GM20000 (cell line): ENCODE measurements at places on chromosomes 7 and 10.
A peak's percentile ranks its signal among the peaks of the same experiment; 100 is the strongest.

DNA sequence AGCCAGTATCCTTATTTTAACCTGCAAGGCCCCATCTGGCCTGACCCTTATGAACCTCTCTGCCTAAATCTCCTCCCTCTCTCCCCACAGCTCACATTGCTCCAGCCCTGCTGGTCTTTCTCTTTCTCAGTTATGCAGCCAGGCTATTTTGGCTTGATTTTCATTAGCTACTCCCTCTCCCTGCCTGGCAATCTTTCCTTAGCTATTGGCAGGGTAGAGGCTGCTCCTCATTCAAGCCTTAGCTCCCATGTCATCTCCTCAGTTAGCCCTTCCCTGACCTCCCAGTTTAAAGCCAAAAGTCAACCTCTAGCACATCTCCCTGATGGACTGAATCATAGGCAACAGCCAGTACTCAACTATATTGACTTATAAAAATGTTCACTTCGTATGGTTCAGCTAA, 214.4 kb upstream of the CELF2 start:
- DNase-seq: no peak

DNA sequence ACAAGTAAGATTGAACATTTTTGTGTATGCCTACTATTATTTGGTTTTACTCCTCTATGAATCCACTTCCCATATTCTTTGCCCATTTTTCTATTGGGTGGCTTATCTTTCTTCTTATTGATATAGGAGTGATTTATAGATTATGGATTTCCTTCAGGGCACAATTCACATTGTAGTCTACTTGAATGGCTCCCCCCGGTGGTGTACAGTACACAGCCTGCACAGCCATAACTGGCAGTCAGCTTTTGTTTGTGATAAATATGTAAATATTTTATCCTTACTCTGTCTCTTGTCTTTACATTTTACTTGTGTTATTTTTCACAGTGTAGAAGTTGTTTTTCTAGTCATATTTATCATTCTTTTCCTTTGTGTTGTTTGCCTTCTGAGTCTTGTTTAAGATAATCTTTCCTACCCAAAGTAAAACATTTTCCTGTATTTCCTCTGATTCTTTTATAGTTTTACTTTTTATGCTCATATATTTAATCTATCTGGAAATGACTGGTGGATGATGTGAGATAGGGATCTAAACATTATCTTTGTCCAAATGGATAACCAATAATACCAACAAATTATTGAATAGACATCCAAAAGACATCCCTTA, 23.9 kb upstream of the CALD1 start:
- DNase-seq: no peak

GRCh38 chr7:95925236-95925635, 152.9 kb downstream of the DYNC1I1 start:
- no peak for DNase-seq

- no peak for DNase-seq
These were observed 234.5 kb downstream of the AHR start for GRCh38 chr7:17532861-17533404.

- no peak for DNase-seq
These were observed 1140.9 kb downstream of the XPNPEP1 start for GRCh38 chr10:108782411-108782810.

DNA sequence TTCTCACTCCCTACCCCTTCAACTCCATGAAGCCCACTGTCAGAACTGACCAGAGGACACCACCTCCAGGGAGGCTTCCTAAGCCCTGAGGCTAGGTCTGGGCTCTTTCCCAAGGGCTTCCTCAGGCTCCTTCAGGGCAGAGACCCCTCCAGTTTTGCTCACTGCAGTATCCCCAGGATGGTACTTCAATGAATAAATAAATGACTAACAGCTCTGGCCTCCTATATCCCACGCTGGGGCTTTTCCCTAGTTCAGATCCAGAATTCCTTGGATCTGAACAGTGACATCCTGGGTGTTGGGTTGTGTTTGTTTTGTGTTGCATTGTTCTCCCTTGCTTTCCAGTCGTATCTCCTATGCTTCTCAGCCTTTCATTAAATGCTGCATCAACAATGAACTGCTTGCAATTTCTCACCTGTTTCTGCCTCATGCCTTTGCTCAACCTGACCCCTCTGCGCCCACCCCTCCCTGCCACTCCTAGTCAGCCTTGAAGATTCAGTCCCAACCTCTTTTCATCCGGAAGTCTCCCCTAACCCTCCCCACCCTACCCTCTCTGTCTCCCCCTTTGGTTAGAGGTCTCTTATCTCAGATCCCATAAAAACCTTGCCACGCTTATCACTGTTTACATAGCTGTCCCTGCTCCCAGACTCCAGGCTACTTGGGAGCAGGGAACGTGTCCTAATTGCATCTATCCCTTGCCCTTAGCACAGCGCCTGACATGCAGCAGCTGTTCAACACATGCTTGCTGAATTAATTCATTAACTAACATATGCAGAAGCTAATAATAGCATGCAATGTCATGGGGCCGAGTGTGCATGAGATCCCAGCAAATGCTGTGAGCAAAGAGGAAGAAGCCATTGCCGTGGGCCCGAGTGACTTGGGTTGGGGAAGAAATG, 41.7 kb downstream of the PPP1R3C start:
- no peak for DNase-seq

DNA sequence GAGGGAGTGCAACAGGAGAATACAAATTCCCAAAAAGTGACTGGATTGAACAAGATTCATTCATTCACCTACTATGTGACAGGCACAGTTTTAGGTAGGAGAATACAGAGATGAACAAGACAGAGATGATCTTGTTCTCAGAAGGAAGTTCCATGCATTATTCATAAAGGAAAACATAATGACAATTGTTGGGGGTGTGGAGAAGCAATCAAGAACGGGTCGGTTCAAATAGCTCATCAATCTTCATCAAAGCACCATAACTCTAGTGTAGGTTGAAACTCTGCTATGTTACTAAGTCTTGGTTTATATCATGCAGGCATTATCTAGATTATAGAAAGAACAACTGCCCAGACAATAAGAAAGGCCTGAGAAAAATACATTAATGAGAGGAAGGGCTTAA, 243.7 kb downstream of the DGKI start:
- DNase-seq: no peak

DNA sequence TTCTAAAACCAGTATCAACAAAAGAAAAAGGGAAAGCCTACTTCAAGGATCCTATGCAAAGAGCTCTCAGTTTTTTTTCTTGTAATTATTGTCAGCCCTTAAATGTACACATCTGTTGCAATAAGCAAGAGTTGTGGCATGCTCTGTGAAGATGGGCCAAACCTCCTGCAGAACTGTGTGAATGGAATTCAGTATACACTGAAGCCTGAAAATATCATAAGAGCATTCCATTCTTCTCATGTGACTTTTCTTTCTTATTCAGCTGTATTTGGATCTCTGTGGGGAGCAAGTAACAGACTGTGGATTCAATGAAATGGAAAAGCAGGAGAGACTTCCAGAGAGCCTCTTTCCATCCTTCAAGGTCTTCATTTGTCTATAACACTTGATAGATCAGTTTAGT, 130.7 kb downstream of the SAMD9 start:
- DNase-seq: no peak

DNA sequence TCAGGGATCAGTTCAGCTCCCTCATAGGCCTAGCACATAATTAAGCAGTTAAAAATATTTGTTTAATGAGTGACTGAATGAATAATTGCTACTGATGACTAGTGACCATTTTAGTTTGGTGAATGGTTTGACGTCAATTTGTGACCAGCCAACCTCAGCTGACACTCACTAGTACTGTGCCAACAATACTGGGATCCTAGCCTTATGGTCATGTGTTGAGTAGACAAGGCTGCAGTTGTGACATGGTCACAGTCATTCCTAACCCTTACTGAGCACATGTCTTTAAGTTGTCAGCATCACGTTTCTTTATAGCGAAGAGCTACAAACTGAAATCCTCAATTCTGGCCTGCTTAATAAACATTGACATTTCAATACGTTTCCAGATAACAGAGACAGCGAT, 86.9 kb upstream of the SLC26A5 start:
- no peak for DNase-seq

GRCh38 chr7:149872419-149873073, 1.2 kb upstream of the ATP6V0E2 start:
- peak; percentile 74 for DNase-seq

GRCh38 chr10:29584436-29584835, 50.3 kb downstream of the SVIL start:
- no peak for DNase-seq

GRCh38 chr10:123781956-123782500, 109.6 kb downstream of the CPXM2 start:
- no peak for DNase-seq

DNA sequence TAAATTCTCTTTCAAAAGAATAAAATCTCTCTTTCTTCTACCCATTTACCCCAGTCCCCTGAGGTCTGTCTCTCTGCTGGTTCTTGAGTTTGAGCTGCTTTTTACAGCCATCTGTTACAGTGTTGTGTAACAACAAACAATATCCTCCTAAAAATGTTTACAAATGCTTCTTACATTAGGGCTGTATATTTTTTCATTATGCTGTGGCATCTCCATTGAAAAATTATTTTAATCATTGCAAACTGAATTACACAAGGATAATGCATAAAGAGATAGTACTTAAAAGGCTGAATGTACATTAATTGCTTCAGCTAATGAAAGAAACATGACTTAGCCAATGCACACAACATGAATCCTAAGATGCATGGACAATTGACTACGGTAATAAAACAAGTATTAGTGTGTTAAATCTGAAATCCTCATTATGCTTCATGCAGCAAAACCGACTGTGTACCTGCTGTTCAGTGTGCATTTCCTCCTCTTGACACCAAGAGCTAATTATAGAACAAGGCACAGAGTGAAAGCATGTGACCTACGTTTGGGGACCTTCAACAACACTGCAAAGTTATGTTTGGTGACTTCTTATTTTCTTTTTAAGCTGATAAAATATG, 181.7 kb upstream of the RHOBTB1 start:
- DNase-seq: no peak

DNA sequence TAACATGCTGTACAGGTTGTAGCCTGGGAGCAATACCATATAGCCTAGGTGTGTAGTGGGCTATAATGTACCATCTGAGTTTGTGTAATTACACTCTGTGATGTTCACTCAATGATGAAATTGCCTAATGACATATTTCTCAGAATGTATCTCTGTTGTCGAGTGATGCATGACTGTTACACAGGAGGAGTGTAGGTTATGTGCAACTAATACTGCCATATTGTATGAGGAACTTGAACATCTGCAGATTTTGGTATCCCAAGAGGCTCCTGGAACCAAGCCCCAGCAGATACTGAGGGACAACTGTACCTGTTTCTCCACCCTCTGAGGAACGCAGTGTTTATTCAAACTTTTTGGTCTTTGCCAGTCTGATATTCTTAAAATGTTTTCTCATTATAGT, 38.6 kb downstream of the NACAD start:
- DNase-seq: no peak

DNA sequence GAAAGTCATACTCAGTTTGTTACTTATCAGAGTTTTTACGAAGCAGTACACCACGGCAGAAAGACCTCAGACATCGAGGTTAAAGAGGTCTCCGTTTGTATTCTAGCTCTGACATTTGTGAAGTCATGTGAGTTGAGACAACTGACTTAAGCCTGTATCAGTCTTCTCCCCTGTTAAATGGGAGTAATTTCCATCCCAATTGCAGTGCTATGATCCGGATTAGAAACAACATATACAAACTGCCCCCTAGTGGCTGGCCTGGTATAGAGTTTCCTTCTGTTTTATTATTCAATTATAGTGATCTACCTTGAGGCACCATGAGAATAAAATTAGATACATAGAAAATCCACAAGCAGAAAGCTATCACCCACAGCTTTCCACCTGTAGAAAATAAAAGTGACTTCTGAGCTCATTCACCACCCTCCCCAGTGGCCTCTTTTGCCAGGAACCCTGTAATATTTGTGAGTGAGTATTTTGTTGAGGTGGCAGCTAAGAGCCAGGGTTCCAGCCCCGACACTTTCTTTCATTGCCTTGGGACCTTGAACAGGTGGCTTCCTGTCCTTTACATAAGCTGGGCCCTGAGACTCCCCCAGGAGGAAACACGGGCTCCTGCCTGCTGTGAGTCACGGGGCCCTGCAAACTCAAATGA, 607.2 kb upstream of the MGMT start:
- peak; percentile 40 for DNase-seq

DNA sequence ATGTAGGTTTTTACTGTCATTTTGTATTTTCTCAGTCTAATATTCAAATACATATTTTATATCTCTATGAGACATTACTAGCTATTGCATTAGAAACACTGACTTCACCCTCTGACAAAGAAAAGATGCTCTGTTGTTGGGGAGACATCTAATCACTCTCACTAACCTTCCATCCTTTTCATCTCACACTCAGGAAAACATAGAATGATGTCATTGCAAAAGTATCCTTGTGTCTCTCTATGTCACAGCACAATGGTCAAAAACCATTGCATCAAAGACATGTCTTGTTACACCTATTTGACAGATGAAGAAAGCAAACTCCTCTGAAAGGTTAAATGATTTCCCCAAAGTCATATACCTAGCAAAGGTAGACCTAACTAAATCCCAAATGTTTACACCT, 231.3 kb upstream of the PTN start:
- no peak for DNase-seq
